GM23248 (cell line): ENCODE measurements at places on chromosomes 5 and 9. TPM values are rescaled to one million over a fixed set of nuclear protein-coding genes. Genes with fewer than 3 reads are reported as not detected.
A peak's percentile ranks its signal among the peaks of the same experiment; 100 is the strongest.

- DNase-seq: no peak
These were observed 17.2 kb upstream of the WNK2 start for GRCh38 chr9:93166699-93167098.

DNA sequence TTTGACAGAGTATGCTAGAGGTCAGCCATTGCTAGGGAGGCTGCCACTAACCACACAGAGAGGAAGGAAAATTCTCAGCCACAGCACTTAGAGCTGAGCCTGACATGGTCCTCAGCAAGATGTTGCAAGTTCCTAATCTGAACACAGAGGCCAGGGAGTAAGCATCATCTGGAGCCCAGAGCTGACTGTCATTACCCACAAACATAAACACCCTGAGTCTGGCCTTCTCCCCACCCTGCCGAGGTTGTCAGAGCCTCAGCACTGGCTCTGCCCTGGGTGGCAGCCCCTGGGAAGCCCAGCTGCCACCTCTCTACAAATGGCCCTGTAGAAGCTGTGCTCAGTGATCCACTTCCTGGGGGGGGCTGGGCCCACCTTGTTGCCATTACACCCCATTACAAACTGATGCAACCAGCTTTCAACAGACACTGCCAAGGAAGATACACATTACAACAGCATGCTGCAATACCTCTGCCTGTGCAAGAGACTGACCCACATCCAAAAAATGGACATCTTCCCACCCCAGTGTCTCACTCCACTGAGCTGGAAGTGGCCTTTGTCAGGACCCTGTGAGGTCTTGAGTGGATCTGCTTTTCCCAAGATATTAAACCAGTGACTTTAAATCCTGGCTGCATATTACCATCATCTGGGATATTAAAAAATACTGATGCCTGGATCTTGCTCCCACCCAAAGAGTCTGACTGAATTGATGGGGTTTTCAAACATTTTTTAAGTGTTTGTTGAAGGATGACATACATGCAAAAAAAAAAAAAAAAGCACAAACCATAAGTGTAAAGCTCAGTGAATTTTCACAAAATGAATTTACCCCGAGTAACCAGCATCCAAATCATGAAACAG lies 33.0 kb downstream of the IRF1 start:
- DNase-seq: peak; percentile 92

GRCh38 chr5:38367966-38368365 lies 109.6 kb downstream of the EGFLAM start:
- DNase-seq: no peak

- DNase-seq: no peak
These were observed 63.8 kb downstream of the TMEM252 start for GRCh38 chr9:68476847-68477246.

DNA sequence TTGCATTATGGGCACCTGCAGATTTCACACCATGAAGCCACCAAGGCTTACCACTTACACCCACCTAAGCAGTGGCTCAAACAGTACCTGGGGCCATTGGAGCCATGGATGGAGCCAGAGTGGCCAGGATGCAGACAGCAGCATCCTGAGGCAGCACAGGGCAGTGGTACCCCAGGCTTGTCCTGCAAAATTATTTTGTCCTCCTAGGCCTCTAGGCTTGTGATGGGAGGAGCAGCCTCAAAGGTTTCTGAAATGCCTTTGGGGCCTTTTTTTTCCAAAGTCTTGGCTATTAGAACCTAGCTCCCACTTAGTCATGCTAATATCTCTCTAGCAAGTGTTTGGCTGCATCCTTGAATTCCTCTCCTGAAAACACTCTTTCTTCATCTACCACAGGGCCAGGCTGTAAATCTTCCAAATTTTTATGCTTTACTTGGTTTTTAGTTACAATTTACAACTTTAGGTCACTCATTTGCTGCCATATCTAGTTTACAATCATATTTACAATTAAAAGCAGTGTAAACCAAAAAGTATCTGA lies 15.7 kb downstream of the TMC1 start:
- peak; percentile 25 for DNase-seq

PCDHB4 gene
- 0.22 and 0.63 TPM in 2 replicates for total RNA-seq

TJP2 gene
- 8.6 and 22.0 TPM in 2 replicates for total RNA-seq
